Skeletal muscle cell (primary cell): ENCODE measurements at places on chromosomes 11 and 22.

DNA sequence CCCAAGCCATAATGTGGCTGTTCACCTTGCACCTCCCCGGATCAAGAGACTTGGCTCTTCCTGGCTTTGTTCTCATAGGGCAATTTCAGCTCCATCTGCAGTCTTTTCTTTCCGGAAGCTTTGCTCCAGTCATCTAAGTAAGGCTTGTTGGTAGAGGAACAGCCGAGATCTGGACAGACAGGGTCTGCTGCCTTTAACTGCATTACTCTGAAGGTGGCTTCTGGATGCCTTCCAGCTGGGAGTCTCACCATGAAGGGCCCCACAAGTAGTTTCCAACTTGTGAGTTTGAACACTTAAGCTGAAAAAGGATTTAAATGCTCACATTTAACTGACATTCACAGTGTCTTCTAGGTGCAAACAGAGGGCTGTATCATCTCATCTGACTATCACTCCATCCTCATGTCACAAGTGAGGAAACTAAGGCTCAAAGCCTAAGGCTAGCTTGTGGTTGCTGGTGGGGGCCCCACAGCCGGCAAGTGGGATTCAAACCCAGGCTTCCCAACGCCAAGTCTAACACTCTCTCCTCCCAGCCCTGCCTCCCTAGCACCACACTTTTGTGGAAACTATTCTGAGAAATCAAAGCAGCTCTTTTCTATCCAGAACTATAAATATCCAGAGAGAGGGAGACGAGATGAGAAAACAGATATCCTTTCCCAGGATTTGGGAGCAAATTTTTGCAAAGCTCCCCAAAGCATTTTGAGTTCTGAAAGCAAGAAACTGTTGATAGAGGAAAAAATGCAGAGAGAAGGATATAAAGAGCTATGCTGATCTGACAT lies 58.4 kb downstream of the GALNT18 start:
- no peak for DNase-seq

- DNase-seq, result no peak
Measured at GRCh38 chr11:7439746-7440320, 45.5 kb upstream of the OLFML1 start.

GRCh38 chr11:70675697-70676374 lies 277.5 kb downstream of the CTTN start:
- DNase-seq, result no peak

DNA sequence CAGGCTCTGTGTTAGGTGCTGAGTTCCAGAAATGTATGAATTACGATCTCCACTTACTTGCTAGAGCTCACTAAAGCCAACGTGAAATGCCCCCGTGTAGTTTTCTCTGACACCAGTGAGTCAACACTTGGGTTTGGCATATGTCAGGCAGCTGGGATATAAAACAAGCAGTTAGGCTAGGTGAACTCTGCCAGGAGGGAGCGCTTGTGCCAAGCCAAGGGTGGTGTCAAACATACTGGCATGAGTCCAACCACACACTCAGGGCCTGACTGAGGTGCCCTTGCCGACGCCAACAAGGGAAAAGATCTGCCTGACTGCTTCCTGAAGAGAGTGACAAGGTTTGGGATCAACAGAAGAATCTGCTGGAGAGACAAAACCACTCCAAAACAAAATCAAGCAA lies 167.8 kb upstream of the NARS2 start:
- DNase-seq, result no peak

GRCh38 chr11:11978792-11979487 lies 29.5 kb downstream of the DKK3 start:
- DNase-seq, result peak; percentile 86

DNA sequence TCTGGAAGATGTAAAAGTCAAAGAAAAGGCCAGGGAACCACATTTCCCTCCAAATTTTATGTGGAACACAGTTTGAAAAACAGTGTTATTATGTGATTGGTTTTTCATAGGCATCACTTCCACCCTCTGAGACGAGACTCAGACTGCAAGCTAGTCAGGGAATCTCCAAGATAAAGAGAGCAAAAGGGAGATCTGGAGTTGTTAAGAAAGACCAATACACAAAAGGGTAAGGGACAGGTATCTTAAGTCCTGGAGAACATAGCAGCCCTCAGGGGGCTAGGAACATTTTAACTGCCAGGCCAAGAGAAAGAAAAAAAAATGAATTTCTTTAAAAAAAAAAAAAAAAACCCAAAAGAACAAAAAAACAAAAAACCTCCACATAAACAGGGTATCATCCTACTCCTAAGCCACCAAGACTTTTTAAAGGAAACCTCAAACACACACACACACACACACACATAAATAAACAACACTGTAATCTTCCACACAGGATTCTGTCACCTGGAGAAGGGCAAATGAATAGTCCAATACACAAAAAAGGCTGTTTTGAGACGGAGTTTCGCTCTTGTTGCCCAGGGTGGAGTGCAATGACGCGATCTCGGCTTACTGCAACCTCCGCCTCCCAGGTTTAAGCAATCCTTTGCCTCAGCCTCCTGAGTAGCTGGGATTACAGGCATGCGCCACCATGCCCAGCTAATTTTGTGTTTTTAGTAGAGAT lies 44.5 kb downstream of the CELF1 start:
- DNase-seq, result no peak

DNA sequence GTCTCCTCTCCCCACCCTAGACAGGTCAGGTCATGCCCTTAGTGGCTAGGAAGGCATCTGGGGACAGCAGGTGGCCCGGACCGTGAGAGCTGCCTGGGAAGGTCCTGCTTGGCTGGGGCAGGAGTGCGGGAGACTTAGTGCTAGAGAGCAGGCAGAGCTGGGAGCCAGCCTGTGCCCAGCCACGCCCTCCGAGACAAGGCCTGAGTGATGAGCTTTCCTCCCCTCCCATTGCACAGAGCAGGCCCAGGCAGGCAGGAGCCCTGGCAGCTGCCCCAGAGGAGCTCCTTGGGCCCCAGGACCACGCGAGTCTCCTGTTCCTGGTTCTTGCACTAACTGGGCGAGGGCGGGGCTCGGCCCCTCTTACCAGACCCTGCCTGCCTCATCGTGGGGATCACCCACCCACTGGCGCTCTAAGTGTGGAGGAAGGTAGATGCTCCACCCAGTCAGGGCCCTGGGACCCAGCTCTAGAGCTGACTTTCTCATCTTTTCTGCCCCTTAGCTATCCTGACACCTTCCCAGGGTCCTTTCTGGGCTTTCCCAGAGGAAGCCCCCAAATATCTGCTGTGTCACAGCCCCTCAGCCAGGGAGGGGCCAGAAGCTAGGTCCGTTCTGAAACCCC lies 44.9 kb downstream of the MACROD1 start:
- no peak for DNase-seq

DNA sequence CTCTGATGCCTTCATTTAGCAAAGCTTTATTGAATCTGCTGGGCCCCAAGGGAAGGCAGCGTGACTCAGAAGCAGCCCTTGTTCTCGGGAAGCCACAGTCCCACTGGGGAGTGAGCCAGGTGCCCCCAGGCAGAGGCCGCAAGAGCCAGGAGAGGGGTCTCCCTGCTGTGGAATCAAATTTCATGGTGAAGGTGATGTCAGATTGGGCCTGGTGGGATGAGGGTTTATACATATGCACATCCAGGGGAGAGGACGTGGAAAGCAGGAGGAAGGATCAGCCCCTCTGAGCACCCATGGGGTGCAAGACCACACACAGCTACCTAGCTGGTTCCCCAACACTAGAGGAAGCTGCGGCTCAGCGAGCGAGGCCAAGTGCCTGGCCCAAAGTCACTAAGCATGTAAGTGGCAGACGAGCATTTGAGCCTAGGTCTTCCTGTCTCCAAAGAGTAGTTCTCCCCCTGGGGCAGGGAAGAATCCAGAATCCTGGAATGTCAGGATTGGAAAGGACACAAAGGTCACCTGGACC lies 2.0 kb downstream of the SYNGR1 start:
- no peak for DNase-seq

- DNase-seq, result no peak
Measured at GRCh38 chr11:108199446-108200321, 22.8 kb downstream of the NPAT start.

DNA sequence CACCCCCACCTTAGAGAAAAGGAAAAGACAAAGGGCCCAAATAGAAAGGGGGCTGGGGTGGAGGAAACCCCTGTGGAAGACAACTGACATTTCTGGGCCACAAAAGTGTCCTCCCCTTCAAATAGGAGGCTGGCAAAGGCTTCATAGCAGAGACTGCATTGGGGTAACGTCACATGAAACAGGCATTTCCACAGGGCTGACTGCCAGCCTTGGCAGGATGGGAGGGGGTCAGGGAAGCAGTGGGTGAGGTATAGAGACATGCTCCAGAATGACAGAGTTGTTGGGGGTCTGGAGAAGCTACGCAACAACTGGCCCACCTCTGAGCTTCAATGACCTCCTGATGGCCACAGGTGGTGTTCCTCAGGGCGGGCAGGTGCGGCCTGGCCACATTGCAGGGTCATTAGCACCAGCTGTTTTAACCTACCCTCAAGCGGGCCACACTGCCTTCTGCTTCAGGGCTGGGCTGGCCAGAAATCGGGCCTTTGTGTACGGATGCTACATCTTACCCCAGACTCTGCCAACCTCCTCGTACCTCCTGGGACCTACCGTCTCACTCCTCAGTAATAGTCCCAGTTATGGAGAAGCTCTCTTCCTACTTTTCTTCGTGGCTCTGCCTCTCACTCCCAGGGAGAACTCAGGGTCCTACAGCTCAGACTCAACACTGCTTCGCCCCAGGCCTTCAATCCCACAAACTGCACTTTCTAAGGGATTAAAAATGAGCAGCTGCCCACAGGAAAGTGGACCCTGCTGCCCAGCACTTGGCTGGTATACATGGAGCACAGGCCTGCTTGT lies 160.0 kb upstream of the NCAM1 start:
- no peak for DNase-seq

- no peak for DNase-seq
Measured at GRCh38 chr11:123391646-123392348, 38.3 kb upstream of the GRAMD1B start.
